ENCODE measurements at places on chromosomes 6 and 20.

DNA sequence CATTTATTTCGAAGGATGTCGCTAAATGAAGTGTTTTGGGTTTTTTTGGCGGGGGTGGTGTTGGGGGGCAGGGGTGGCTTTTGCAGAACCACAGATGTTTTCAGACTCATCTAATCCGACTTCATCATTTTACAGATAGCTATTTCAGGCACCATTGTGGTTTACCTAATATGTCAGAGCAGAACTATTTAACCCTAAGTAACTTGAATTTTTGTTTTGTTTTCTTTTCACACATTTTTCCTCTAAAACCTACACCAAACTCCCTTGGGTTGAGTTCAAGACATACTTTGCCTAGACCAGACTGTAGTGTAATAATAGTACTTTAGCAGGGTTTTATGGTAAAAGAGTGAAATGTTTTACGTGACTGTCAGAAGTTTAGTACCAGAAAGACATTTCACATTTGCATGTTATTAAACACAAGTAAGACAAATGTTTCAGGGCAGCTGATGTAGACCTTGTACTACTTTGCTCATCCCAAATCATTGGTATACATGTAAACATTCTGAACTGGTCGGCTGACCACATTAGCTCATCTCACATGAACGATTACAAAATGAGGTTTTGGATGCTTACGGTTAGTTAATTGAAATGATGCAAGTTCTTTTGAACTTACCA, 37.7 kb downstream of the MAP3K4 start:
- no peak for DNase-seq

GRCh38 chr6:12749531-12750379, 33.2 kb downstream of the PHACTR1 start:
- DNase-seq, result no peak

- DNase-seq, result no peak
Observed at GRCh38 chr20:9510911-9511310, 3.5 kb upstream of the LAMP5 start.

DNA sequence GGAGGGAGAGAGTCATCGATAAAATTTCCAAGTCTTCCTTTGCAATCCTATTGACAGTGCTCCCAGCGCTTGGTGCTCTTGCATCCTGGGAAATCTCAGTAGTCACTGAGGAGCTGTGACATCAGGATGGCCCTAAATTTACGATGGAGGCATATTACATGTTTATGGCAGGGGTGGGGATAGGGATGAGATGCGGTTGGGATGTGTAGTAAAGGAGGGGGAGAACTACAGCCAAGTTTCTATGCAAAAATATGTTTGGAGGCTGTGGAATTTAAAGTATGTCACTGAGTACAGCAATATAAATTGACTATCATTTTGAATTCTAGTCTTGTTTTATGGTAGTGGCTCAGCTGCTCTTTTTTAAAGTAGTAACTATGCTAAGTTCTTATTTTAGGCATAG, 544.9 kb downstream of the PKHD1 start:
- DNase-seq, result no peak

- DNase-seq, result no peak
Observed at GRCh38 chr20:33681728-33682353, 4.3 kb downstream of the E2F1 start.

GRCh38 chr6:537114-537513, 119.8 kb downstream of the HUS1B start:
- no peak for DNase-seq

GRCh38 chr20:31368301-31368700, at the start of gene DEFB118:
DEFB118 (plus strand) TSS chr20:31368601; CDS start chr20:31368651, 50 bp downstream.
- DNase-seq, result no peak

DNA sequence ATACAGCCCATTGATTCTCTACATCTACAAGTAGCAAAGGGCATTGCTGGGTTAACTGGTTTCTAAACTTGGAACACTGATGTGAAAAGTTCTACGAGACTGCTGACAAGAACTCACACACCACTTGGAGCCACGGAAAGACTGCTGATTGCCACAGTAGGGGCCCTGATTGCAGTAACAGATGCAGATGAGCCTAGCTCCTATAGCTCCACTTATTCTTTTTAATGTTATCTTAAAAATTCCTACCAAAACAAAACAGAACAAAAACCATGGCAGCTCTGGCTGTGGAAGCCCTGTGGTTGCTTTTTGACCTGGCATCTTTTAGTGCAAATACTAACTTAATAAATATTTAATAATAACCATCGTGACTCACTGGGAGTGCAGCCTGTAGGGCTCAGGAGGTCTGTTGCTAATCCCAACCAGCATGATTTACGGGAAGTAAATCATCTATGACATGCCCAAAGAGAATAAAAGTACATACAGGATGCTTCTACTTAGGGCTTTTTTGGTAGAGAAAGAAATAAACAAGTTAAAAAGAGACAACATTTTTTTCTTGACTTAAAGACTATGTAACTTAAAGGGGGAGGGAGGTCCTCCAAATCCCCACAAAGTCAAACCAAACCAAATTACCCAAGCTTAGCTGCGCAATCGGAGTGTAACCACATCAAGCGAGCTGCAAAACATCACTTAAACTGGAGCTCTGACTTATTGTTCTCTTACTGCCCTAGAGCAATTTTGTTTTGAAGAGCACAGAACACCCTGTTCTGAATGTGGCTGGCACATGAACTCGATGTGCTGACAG, 87.2 kb downstream of the FKBP5 start:
- no peak for DNase-seq

DNA sequence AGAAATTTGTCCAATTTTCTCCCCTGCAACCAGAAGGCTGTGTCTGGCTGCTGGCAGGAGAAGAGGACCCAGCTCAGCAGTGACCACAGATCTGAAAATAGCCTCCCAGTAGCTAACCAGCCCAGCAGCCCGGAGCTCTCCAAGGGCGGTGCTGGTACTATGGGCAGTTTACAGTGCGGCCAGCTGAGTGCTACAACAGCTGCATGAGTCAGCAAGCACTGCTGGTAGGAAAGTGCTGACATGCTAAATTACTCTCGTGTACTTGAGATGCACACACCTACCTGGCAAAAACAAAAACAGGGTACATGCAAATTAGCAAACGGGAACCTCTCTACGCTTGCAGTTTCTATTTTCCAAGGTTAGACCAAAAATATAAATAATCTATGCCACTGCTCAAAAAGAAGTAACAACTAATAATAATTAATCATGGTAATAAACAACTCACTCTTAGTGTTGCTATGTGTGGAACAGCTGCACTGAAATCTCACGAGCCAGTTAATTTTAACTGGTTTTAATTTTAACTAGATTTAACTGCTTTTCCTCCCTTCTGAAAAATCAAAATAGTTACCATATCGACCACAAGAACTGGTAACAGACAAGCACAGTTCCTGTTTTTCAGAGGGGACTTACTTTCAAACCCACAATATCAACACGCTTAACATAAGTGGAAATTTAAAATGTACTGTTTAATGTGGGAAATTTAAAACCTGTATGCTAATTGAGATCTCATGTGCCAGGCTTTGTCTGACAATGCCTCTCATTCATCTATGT, 10.8 kb downstream of the BACH2 start:
- DNase-seq, result no peak

DNA sequence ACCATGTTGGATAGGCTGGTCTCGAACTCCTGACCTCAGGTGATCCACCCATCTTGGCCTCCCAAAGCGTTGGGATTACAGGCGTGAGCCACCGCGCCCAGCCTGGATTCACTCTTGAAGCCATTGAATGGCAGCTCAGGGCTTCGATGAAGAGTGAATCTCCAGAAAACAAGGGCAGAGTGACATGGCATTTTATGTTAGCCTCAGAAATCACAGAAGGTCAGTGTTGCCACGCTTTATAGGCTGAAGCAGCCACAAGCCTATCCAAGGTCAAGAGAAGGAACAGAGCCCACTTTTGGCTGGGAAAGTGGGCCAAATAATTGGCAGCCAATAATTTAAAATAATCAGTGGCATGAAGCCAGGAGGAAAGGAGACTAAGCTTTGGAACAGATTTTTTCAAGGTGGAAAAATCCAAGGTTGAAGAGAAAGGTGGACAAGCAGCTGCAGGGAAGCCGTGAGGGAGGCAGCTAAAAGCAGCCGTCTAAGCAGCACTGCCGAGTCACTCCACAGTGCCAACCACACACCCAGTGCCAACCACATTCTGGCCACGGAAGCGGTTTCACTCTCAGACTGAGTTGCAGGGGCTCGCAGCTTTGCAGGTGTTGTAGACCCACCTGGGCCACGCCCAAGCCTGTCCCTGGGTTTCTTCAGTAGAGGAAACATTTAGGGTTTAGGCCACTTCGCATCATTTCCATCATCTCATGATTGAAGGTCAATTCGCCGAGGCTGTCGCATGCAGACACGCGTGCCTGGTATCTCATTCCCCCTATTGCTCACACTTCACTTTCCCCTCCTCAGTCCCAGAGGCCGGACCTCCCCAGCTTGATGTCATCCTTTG, 17.4 kb upstream of the AVP start:
- DNase-seq, result peak; percentile 35

DNA sequence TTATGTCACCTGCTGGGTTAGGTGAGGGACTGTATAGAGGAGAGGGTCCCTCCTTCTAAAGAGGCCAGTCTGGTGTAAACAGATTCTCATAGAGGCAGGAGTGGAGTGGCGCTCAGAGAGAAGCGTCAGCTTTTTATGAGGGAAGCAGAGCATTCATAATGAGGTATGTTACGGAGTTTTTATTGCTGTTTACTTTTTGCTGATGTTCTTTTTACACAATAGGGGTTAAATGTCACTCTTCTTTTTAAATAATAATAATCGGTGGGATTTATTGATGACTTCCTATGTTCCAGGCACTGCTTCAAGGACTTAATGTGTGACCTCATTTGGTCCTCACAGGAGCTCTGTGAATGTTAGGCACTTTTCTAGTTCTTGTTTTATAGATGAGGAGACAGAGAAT, 79.9 kb downstream of the L3MBTL3 start:
- no peak for DNase-seq

GRCh38 chr20:19981031-19981451, 36.1 kb upstream of the NAA20 start:
- DNase-seq, result no peak

DNA sequence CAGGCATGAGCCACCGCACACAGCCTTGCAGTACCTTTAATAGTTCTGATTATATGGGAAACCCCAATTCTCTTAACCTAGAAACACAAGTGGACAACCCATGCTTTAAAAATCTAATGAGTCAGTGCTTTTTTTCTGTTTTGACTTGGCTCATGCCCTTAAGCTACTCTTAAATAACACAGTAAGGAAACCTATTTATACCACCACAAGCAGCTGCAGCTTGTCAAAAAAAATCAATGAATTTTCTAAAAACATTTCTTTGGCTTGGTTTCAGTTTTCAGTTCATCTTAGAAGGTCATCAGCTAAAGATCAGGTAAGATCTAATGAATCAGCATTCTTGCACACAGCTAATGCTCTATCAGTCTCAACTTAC, 124.1 kb upstream of the DST start:
- DNase-seq, result no peak

DNA sequence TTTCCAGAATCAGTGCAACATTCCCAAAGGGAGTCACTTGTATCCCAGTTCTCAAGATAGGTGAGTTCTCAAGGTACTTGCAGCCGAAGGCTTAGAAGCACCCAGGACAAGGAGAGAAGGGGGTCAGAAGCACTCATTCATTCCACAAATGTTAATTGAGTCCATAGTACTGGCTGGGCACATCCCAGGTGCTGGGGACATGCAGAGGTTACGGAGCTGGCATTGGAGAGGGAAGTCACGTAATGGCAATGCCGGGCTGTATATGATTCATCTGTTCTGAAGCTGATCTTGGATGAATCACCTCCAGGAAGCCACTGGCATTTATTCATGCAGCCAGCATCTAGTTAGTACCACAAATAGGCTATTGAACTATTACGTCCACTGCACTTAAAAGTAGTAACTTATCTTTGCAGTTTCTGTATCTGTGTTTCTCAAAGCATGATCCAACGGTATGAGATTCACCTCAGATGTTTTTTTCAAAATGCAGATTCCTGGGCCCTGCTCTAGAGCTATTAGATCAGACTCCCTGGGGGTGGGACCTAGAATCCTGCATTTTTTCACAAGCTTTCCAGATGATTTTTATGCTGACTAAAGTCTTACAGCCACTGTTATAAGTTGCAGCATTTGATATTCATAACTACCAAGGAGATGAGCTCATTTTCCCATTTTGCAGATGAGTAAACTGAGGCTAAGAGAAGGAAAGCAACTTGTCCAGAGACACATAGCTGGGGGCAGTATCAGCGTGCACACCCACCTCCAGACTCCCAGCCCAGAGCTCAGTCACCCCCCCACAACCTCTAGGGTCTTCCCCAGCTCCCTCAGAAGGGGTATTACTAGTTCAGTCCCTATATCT, 44.1 kb upstream of the ID1 start:
- no peak for DNase-seq

DNA sequence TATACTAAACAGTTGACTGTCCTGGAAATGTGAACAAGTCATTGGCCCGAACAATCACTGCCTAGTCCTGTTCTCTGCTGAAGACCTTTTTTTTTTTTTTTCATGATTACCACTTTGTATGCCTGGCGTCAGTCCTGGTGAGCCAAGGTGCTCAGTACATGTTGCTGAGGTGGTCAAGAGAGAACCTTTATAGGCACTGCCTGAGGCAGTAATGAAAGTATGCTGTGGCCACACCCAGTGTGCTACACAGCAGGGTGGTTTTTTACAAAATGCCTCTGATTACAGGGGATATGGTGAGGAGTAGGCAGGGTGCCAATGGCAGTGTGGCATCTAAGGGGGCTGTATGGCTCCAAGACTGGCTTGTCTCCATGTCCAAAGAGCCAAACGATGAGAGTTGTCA, 135.1 kb upstream of the ENPP5 start:
- no peak for DNase-seq

DNA sequence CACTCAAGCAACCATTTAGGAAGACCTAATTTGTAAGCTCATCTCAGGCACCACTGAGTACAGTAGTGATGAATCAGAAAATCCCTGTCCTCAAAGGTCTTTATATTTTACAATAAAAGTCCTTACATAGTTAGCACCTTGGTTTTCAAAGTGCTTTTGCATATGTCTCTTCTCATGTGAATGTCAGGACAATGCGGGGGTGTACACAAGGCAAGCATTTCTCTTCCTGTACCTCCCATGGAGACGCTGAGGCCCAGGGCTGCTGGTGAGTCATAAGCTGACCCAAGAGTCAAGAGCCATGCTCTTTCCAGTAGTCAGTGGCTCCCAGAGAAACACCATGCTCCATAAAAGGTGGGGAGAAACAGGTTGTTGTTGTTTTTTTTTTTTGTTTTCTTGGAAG, 174.0 kb downstream of the GJA10 start:
- no peak for DNase-seq

DNA sequence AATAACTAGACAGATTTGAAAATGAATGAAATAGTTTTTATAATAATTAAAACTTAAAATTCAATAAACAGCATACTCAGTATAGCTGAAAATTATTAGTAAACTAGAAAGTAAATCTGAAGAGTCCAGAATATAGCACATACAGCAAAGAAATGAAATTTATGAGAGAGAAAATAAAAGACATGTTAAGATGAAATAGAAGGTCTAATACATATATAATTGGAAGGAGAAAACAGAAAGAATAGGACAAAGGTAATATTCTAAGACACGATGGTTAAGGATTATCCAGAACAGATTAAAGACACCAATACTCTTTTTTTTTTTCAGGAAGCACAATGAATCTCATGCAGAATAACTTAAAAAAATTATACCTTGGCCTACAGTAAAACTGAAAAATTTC, 69.0 kb downstream of the SESN1 start:
- DNase-seq, result no peak
